ENCODE measurements at places on chromosomes 1 and 21.

DNA sequence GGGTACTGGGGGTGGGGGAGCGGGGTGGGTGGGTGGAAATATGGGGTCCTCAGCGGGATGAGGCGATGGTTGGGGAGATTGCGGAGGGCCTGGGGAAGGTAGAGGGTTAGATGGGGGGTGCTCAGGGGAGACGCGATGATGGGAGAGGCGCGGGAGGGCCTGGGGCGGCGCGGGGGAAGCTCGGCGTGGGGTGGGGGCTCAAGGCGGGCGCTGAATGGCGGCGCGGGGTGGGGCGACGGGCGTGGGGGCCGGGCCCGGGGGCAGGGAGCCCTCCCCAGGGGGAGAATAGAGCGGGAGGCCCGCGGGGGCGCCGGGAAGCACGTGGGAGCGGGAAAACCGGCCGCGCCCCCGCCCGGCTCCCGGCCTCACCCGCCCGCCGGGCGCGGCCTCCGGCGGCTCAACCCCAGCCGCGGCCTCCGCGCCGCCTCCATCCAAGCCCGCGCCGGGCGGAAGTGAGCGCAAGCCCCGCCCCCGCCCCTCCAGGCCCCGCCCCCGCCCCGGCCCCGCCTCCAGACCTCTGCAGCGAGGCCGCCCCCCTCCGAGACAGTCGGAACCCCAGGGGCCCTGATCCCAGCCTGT is at the start of gene FAAP20:
Gene FAAP20 (minus strand): TSS at position 454 of the 579 bp plus-strand sequence. CDS start 23 bp downstream, at position 431.
- peak; percentile 43 for DNase-seq

GRCh38 chr1:200374569-200375295 is 35.1 kb downstream of the ZNF281 start:
- no peak for DNase-seq

- DNase-seq = no peak
Measured at GRCh38 chr1:227943381-227944089, 4.2 kb downstream of the WNT9A start.

GRCh38 chr1:229410692-229411433 is 23.0 kb downstream of the ACTA1 start:
- no peak for DNase-seq

- DNase-seq = no peak
Measured at GRCh38 chr1:119766374-119766794, 2.3 kb downstream of the HMGCS2 start.

DNA sequence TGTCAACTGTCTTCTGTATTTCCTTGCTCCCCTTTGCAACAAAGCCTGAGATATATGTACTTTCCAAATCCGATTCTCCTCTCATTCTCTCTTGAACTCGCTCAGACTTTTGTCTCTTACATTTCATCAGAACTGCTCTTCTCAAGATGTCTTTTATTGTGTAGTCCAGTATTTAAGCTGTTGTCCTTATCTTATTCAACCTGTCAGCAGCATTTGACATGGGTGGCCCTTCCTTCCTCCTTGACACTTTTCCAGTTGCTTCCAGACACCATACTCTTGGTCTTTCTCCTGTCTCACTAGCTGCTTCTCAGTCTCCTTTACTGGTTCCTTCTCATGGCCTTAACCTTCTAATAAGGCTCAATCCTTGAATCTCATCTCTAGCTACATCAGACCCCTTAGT is 47.0 kb downstream of the TSNAX start:
- DNase-seq = no peak

GRCh38 chr1:173421789-173422188 is 55.3 kb upstream of the PRDX6 start:
- no peak for DNase-seq

DNA sequence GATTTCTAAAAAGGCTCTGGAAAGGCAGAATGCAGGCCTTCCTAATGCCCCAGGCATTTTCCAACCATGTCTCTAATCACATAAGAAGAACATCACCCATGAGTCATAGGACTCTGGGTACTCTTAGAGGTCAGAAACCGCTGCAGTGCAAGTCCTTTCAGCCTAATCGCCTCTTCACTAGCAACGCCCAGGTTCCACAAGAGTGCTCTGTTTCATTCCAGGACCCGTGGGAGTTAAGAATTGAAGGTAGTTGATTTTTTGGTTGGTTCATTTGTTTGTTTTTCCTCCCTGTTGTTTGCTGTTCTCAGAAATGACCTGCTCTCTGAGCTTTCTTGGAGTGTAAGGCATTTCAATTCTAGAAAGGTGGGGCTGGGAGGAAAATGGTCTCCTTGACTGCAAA is 123.2 kb downstream of the NR5A2 start:
- DNase-seq = no peak

GRCh38 chr1:199422206-199422605 is 605.3 kb upstream of the NR5A2 start:
- no peak for DNase-seq

DNA sequence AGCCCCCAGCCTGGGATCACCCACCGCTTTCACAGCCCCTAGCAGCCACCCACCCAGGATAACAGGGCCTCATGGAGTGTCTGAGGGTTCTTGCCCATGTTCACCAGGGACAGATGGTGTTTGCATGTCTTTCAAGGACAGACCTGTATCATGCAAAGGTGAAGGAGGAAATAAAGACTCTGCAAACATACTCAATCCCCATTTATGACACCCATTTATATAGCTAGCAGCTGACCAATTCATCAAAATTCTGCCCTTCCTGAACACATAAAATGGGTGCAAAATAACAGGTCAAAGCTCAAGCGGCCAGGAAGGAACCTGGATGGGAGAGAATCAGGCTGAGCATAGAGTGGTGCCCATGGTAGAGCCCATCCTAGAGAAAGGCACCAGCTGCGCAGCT is 32.8 kb upstream of the LYPD8 start:
- DNase-seq = no peak

DNA sequence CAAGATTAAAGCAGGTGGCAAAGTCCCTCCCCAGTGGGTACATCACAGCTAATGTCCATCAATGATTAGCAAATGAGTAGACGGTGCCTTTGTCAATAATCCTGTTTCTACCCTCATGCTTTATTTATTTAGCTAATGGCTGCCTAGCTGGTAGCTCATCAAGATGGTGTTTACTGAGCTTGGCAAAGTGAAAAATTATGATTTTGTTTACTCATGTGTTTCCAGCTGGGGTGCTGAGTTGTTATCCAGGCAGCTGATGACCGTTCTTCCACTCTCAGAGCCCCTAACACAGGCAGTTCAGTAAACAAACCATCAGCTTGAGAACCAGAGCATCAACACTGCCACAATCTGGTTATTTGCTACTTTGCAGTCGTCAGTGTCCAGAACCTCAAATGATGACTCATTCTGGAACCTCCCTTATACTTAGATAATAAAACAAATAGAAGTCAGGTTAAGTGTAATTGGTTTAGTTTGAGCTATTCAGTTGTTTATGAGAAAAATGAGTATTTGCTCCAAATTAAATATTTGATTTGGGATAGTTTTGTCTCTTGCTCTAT is 163.9 kb downstream of the ST6GALNAC5 start:
- no peak for DNase-seq

DNA sequence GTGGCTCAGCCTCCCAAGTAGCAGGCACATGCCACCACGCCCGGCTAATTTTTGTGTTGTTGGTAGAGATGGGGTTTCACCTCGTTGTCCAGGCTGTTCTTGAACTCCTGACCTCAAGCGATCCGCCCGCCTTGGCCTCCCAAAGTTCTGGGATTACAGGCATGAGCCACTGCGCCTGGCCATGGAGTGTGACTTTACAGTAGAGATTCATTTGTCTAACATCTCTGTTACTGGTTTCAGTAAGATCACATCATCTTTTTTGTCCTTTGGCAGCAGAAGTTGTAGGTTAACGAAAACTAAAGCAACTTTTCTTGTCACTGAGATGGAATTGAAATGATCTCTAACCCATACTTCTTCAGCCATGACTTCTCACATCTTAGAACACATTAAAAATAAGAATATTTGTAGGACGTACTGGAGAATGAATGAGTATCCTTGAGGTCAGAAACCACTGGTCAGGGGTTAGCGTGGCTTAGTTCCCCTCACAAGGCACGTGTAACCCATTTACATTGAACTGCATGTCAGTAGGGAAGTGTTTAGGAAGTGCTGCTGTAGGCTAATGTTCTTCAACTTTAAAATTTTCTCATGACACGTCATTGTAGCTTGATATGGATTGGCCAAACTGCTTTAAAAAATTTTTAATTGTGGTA is 75.9 kb downstream of the CAMTA1 start:
- DNase-seq = no peak

GRCh38 chr1:69862906-69863305 is 295.2 kb downstream of the LRRC7 start:
- DNase-seq = no peak

- peak; percentile 16 for DNase-seq
Measured at GRCh38 chr1:6497215-6497866, 5.9 kb upstream of the PLEKHG5 start.

- no peak for DNase-seq
Measured at GRCh38 chr1:51270751-51271150, 34.7 kb downstream of the RNF11 start.

DNA sequence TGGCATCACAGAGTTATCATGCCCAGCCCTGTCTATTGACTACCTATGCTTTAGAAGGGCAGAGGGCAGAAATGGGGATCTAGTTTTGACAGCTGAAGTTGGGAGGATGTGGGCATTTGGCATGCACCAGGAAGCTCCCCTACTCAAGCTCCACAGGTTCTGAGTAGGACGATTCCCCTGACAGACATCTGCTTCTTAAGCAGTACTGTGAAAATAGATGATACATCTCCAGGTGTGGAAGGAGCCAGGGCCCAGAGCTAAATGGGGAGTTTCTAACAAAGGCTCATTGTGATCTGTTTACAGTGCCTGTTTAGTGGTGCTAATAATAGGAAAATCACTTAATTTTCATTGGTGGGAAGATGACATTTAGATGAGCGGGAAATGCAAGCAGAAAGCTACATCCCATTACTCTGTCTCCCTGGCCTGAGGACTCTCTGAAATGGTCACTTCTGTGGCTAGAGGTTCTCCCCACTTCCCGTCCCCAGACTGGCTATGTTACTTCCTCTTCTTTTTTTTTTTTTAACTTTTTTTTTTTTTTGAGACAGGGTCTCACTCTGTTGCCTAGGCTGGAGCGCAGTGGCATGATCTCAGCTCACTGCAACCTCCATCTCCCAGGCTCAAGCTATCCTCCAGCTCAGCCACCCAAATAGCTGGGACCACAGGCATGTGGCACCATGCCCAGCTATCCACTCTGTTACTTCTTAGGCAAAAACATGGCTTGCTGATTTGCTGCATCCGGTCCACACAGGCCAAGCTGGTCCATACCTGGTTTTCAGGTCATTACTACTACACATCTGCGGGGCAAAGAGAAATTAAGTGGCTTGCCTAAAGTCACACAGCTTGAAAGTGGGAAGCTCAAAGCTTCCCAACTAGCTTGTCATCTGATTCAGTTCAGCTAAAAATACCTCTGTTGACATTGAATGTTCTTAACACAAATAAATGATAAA is 23.2 kb upstream of the CNIH3 start:
- DNase-seq = no peak

DNA sequence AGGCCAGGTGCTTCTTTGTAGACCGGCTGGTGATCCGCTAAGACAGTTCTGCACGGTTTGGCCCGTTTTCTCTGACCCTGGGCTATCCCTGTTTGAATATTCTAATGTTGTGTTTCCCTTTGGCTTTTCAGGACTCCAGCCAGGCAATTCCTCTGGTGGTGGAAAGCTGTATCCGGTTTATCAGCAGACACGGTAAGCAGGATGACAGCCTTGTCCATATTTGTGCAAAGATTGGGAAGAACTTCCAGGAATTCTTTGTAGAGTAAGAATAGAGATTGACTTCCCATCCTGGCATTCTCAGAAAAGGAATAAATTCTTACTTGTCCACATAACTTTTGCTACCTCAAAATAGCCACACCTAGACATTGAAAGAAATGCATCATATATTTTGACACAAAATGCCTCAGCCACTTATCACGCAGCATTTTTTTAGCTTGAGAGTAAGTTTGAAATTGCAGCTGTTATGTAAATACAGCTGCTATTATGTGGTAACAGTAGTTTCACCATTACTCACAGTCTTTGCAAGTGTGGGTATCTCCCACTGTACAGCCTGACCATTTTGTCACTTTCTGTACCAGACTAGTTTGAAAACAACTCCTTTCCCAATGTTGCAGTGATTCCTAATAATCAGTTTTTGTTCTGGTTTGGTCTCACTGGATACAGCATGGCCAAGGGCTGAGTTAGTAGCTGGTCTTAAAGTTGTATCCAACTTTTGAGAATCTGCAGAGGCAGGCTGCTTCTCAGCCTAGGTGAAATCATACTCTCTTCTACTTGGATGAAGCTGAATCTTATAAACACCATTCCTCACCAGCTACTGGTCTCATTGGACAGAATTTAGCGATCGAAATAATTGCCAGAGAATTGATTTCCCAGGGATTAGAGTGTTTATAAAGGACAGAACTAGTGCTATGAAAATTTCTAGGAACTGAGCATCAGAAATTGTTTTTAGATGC is 40.0 kb upstream of the IKBKE start:
- DNase-seq = no peak

DNA sequence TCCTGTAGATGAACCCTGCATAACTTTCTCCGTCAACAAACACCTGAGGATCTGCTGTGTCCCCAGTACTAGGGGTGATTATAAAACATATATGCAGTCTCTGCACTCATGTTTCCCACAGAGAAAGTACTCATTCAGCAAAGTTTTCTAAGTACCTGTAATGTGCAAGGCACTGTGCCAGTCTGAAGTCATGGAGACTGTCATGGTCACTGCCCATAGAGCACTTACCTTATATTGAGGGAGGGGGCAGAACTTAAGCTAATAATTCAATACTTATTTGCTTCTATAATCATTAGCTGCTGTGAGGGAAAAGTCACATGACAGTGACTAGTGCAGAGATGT is 41.2 kb downstream of the MAP3K21 start:
- no peak for DNase-seq

DNA sequence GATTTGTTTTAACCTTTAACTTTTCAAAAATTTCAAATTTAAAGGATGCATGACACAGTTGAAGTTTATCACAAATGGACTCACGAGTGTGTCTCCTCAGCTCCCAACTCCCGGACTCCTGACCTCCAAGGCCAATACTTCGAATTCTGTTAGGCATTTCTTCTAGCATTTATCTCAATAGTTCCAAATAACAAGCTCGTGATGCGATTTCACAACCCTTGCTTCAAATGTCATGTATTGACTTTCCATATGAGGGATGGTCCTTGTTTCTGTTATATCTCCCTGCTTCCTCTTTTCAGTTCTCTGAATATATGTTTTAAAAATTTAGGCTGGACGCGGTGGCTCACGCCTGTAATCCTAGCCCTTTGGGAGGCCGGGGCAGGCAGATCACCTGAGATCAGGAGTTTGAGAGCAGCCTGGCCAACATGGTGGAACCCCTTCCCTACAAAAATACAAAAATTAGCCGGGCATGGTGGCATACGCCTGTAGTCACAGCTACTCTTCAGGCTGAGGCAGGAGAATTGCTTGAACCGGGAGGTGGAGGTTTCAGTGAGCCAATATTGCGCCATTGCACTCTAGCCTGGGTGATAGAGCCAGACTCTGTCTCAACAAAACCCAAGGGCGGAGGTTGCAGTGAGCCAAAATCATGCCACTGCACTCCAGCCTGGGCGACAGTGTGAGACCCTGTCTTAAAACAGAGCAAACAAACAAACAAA is 52.0 kb upstream of the TINAGL1 start:
- no peak for DNase-seq

- no peak for DNase-seq
Measured at GRCh38 chr1:6852136-6852890, 67.1 kb downstream of the CAMTA1 start.

Measured in stimulated activated CD4-positive, alpha-beta T cell treated with anti-CD3 and anti-CD28 coated beads, Interleukin-1b, Interleukin-23, amount 100 ng/mL, for 1 hour (primary cell).